ENCODE measurements at places on chromosomes 1 and 21.

GRCh38 chr1:44030605-44031251 is 534 bp downstream of the SLC6A9 start:
- peak; percentile 44 for DNase-seq

- DNase-seq, result no peak
These were observed 1.6 kb downstream of the P3H1 start for GRCh38 chr1:42765269-42765668.

- DNase-seq, result no peak
These were observed 143.2 kb downstream of the PBX1 start for GRCh38 chr1:164702216-164702615.

DNA sequence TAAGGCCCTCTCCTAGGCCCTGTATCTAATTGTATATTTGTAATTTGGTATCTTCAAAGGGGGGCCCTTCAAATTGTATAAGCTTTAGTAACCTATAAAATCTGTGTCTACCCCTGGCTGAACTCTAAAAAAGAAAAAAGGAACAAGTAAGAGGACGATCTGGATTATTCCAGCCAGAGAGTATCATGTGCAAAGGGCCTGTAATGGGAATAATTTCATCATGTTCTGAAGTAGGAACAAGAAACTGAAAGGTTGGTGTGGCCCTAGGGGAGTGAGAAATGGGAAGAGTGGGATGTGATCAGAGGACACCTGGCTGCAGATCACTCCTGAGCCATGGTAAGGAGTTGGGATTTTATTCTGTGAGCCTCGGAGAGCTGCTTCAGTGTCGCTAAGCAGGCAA is 14.7 kb downstream of the PTAFR start:
- no peak for DNase-seq

GRCh38 chr1:167720965-167721616 is 691 bp upstream of the MPZL1 start:
- no peak for DNase-seq

DNA sequence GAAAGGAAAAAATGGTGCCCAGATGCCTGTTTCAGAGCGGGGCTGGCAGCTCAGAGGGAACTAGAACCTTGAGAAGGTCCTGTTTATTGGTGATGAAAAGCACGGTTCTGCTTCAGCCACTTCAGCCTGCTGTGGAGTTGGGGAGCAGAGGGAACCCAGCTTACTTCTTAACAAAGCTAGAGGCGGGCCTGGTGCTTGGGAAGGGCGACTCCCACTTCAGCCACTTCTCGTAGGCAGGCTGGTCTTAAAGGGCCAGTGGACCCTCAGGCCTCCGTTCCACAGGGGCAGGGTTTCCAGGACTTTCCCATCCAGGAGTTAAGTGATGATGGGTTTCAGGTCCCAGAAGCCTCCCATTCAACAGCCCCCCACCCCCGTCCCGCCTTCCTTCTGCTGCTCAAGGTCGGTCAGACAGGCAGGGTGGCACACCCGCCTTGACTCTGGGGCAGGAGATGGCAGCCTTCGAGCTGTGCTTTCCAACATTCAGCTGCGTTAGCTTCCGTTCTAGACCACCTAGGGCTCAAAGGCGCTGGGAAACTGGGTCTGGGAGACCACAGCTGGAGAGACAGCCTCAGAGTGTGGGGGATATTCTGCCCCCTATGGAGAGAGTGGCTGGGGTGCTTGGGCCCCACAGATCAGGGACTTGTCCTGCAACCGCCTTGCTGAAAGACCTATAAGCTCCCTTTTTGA is 3.4 kb downstream of the RUNX3 start:
- DNase-seq, result no peak

DNA sequence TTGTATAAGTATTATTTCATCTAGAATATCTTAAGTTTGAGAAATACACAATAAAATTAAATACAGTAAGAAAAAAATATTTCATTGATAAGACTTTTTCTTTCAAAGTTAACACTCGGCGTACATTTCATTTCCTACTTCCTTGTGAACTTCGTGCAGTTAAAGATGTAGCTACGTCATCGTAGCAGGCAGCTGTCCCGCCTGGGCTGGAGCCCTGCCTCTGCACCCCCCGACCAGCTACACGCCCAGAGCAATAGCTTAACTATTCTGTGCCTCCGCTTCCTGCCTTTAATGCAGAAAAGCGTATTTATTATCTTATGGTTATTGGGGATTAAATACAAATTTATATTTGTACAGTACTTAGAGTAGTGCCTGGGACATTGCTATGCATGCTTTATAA is 53.5 kb downstream of the CLSTN1 start:
- DNase-seq, result no peak

DNA sequence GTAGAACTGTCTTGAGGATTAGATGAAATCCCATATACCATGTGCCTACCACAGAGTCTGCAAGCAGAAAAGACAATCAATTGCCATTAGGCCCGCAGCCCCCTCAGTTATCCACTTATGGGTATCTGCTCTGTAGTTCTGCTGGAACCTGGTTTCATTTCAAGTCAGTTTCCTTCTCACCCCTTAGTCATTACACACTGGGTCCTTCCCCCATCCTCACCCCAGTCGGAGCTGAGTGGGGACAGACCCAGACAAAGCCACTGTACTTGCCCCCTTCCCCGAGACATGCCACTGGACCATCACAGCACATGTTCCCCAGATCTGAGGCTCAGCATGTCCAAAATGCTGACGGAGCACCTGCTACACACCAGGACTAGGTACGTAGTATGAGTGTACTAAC is 21.2 kb downstream of the PGLYRP3 start:
- DNase-seq, result no peak

DNA sequence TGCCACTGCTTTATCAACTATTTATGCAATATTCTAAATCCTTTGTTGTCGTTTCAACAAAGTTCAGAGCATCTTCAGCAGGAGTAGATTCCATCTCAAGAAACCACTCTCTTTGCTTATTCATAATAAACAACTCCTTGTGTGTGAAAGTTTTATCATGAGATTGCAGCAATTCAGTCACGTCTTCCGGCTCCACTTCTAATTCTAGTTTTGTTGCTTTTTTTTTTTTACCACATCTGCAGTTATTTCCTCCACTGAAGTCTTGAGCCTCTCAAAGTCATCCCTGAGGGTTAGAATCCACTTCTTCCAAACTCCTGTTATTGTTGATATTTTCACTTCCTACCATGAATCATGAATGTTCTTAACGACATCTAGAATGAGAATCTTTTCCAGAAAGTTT is 14.8 kb upstream of the ETS2 start:
- no peak for DNase-seq

GRCh38 chr1:56378341-56379070 is 200.9 kb downstream of the PLPP3 start:
- no peak for DNase-seq

DNA sequence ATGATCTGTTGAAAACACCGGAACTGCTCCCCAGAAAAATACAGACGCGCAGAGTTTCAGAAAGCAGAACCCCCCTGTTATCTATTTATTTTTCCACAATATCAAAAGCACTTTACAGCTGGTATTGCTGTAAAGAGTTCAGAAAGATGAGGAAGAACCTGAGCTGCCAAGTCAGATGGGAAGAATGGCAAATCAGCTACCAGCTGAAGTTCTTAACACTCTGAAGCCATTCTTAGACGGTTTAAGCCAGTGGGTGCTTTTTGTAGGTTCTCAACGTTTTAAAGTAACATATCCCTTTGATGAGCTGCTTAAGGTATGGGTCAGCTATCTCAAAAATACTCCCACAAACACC is 714 bp upstream of the AKIRIN1 start:
- no peak for DNase-seq

- no peak for DNase-seq
These were observed 51.7 kb downstream of the WNT9A start for GRCh38 chr1:227895828-227896685.

- no peak for DNase-seq
These were observed 186.1 kb upstream of the ADAMTS5 start for GRCh38 chr21:27152996-27153395.

DNA sequence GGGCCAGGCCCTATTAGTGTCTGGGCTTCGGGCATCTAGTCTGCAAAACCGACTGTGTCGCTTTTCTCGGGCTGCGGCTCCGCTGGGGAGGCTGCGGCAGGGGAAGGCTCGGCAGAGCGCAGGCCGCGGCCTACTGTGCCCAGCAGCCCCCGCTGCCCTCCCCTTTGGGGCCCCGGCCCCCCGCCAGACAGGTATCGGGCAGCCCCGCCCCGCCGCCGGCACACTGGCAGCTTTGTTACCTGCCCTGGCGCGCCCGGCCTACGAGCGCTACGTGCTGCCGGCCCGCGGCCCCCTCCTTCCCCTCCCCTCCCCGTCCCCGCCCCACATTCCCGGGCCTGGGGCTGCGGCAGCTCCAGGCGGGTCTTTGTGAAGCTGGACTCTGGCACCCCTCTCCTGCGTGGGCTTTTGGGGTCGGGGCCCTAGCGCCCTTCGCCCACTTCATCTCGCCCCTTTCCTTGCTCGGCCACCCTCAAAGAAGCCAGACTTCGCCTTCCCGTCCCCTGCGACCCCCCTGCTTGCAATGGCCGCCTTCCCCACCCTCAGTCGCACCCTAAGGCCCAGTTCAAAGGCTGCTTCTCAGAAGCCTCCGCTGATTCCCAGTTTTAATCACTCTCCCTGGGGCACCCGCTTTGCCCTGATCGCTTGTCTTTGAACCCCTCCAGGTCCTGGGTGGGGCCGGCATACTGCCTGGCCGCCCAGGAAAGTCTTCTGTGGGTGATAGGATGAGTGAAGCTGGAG is 48.9 kb upstream of the SLC2A1 start:
- no peak for DNase-seq

DNA sequence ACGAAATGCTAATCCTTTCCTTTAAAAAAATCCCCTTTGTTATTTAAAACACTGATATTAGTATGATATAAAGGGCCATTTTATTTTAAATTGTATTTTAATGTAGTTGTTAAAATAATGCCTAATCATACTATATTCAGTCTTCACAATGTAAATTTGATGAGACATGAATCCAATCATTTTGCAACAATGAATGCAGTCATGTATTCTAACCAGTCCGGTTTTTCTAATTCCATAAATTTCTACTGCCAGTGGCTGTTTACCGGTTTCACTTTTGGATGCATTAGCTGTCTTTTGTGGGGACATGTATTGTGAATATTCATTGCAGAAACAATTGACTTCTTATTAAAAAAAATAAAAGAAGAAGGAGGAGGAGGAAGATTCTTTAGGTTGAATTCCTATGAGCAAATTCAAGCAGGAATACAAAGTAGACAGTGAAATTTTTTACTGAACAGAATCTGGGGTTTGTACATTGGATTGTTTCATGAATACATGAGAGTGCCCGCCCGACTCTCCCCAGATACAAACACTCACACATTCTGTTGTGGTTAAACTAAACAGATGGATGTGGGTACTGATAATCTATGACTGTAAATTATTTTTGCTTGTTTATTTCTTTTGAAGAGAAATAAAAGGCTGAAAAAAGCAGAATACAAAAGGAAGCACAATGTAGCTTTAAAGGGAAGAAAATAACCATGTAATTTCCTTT is 624.8 kb upstream of the PTBP2 start:
- DNase-seq, result no peak

- no peak for DNase-seq
These were observed 14.2 kb downstream of the UCK2 start for GRCh38 chr1:165841582-165842017.

DNA sequence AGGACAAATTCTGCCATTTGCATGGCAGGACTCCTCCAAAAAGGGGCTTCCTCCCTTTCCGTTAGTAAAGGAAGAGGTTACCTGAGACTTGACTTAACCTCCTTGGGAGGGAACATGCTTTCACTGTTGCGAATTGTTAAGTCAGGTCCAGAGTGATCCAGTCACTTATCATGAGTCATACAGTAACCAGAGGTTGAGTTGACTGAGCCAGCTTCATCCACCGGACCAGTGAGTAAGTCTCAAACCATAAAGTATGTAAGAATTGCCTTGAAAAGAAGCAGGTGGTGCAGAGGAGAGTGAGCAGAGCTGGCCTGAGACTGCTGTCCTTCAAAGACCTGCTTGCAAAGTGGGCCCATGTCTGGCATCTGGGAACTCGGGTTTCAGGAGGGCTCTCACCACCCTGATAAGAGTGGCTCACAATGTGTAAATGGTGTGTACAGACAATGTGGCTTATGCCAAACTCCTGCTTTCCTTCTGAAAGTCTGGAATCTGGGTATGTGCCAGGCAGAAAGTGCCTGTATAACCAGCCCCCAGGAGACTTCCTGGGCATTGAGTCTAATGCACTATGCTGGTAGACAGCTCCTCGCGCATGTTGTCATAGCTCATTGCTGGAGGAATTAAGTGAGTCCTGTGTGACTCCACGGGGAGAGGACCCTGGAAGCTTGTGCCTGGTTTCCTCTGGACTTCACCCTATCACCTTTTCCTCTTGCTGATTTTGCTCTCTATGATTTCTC is 84.3 kb upstream of the KLHDC7A start:
- no peak for DNase-seq

DNA sequence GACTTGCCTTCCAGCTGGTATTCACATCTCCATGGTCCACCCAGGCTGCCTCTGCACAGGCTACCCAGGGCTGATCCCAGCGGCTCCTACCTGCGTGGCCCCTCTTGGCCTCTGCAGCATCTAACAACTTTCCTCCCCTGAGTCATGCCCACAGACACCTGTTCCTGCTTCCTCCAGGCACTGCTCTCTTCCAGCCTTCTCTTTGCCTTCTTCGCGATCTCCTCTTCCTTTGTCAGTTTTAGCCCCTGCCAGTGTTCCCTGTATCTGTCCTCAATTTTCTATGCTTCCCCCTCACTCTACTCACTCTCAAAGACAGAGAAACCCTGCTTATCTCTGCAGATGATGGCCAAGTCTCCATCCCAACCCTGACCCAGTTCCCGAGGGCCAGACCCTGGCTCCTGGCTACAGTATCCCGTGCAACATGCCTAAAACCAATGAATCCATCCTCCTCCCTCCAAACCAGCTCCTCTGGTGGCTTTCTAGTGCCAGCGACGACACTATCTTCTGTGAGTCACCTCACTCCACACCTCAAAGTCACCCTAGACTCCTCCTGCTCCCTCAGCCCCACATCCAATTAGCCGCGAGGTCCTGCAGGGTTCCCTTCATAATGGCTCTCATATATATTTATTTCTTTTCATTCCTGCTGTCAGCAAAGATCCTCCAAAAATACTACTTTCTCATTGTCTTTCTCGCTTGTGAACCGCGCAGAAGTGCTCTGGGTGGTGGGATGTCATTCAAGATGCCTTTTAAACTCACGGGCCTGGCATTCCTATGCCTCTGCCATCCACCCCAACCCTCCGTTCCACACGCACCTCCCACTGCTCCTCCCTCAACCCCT is 259.2 kb downstream of the TOMM20 start:
- DNase-seq, result no peak

DNA sequence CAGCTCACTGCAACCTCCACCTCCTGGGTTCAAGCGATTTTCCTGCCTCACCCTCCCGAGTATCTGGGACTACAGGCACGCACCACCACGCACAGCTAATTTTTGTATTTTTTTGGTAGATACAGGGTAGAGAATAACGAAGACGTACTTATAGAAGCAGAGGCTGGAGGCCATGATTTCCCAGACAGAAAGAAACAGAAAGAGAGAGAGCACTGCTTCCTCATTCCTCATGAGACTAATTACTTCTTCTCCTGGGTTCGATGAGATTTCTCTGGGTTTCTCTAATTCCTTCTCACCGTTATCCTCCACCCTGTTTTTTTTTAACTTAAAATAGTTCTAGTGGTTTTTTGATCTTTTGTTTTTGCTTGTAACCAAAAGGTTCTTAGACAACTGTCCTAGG is 23.4 kb upstream of the PTP4A2 start:
- DNase-seq, result no peak

Data from HuH-7.5 (cell line).